Vagina (tissue), 2 donors: ENCODE measurements at places on chromosomes 7 and 10.

GRCh38 chr7:37669818-37670217 is 13.7 kb upstream of the GPR141 start:
- no peak for DNase-seq

GRCh38 chr10:103451091-103451813 is 918 bp downstream of the CALHM2 start:
- no peak for DNase-seq

- DNase-seq, result no peak
These were observed 403.3 kb upstream of the GHITM start for GRCh38 chr10:83736008-83736407.

DNA sequence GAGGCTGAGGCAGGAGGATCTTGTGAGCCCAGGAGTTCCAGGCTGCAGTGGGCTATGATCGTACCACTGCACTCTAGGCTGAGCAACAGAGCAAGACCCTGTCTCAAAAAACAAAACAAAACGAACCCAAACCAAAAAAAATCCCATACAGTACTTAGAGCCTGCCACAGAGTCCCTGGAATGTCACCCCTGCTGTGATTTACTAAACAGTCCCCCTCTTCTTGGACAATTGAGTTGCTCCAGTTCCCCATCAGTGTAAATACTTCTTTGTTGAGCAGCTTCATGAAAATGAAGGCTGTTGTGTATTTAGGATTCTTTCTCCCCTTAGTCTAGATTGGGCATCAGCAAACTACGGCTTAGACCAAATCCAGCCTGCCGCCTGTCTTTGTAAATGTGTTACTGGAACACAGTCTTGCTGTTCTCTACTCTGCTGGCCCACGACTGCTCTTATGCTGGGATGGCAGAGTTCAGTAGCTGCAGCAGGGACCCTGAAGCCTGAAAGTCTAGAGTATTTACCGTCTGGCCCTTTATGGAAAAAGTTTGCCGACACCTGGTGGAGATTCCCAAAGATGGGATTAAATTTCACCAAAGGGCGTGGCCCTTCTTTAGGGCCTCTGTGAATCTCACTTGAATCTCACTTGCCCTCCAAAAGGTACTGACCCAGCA is 57.8 kb downstream of the PALD1 start:
- DNase-seq, result no peak

DNA sequence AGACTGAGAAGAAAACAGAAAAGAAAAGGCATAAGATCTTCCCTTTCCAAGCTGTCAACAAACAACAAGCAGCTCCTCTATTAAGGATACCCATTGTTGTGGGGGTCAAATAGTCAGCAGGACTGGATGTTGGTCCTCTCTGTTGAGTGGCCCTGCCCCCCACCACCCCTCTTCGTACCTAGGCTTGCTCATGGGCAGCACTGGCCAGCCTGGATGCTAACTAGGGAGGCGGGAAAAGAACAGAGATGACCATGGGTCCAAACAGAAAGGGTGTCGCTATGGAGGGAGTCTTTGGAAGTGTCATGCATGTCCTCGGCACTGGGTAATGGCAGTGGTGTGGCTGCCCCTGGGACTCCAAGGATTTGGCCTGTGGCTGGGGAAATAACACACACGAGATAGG is 45.6 kb downstream of the SPDYE5 start:
- peak; percentile 20 for DNase-seq

GRCh38 chr10:59033622-59034021 is 142.8 kb upstream of the PHYHIPL start:
- DNase-seq, result no peak

DNA sequence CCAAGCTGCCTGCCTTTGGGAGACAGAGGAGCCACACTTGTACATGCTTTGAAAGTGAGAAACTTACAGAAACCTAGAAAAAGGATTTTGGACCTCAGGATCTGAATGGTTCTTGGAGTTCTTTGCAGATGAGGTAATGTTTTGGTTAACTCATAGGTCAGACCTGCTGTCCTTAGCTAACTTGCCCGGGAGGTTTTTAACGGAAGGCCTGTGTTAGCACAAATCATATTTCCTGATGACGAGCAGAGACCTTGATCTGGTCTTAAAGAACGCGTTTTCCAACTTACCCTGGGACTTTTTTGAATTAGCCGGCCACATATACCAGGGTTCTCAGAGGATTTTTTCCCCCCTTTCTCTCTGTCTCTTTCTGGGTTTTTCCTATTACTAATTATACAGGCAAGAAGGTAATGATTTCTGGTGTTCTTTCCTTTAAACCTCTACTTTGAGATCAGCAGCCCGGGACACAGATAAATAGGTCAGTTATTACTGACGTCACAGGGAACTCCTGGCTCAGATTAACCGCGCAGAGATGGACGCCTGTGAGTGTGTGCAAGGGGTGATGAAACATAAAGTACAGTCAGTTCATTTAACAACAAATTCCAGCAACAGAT is 101.7 kb upstream of the KLF6 start:
- peak; percentile 88 for DNase-seq

GRCh38 chr10:14822879-14823755 is 14.7 kb downstream of the CDNF start:
- no peak for DNase-seq

GRCh38 chr10:11787846-11788245 is 35.3 kb upstream of the PROSER2 start:
- DNase-seq, result no peak

DNA sequence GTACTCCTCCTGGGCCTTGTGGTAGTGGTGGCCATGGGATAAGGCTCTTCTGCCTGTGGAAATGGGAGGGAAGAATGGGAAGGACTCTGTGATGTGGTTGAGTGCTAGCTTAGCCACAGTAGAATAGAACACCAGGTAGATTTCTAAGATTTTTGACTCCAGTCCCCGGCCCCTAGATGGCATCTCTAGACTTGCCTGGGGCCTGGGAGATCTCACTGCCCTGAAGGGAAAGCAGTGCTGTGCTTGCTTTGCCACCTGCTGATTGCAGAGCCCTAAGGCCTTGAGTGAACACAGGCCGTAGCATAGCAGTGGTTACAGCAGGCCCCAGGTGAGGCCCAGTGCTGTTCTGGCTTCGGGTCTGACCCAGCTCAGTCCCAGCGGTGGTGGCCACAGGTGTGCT is 252.0 kb downstream of the TCF7L2 start:
- DNase-seq, result no peak
